ENCODE measurements at places on chromosomes 3 and 15.

DNA sequence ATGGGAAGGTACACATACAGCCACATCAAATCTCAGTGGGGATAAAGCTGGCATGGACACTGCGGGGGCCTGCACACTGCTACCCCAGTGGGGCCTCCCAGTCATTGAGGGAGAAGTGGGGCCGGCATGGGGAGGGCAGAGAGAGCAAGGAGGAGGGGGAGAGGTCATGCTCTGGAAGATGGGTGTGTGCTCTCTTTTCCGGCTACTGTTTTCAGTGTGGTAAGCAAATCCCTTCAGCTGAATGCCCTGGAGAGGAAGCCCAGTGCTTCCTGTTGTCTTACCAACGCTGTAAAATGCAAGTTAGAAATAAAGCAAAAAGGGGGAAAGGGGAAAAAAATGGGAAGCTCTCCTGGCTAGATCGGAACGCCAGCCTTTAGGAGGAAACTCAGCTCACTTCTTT is 30.8 kb downstream of the NRROS start:
- no peak for DNase-seq

- DNase-seq, result no peak
Observed at GRCh38 chr3:71854096-71854495, 69.1 kb upstream of the PROK2 start.

DNA sequence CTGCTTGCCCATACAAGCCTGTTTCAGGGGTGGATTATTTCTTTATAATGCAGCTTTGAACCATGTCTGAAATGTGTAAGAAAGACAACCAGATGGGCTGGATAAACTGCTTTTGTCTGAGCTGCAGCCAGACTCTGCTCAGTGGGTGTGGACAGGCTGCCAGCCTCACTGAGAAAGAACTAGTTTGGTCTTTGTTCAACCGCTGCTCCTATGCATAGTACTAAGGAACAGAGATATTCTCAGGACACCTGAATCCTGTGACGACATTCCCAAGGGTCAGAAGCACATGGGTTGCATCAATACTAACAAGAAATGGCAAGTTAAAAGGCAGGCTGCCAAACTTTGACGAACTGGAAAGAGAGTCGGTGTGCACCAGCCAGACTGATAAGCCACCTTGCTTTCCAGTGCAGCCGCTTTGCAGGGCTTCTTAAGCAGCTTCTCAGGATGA is 57.2 kb downstream of the PLD1 start:
- DNase-seq, result no peak

DNA sequence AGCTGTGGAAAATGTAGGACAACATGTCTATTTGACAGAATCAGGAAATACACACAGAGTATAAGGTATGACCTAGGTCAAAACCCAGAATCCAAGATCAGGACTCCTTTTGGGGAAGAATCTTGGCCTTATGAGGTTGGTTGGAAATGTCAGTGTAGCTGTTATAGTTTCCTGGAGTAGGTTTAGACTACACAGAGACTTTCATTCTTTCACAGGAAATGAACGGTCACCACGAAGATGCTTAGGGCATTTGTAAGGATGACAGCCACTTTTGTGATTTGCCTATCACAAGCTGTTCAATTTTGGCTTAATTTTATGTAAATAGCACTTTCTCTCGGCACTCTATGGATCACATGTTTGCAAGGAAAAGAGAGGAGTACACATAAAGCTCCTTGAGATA is 18.6 kb upstream of the ZBTB20 start:
- DNase-seq, result no peak

DNA sequence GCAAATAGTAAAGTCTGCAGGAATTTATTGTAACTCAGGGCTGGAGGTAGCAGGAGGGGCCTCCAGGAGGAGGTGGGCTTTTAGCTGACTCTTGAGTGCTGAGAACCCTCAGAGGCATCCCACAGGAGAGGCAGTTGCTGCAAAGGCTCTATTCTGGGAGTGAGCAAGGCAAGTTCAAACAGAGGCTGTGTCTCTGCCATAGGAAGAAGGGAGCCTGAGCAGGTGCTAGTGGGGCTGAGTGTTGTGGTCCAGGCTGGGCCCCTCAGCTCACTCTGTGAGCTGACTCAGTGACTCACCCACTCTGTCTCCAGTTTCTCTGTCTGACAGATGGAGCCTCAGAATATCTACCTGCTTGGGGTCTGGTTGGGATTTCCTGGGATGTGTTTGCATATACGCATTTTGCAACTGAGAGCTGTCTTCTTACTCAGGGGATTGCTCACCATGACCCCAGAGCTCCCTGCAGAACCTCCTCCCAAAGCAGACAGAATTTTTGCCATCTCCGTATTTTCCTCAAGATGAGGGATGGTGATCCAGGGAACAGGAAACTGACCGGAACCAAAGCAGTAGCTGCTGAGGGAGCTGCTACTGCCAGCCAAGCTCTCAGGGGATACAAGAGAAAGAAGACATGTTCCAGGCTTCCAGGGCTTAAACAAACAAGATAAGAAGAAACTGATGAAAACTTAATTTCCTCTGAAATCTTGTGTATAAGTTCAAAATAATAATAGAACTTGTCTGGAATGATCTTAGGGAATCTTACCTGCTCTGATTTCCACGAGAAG is 13.6 kb upstream of the NOX5 start:
- DNase-seq, result no peak

GRCh38 chr3:59885899-59886400 is 836.1 kb upstream of the CFAP20DC start:
- DNase-seq, result no peak

- DNase-seq, result no peak
Observed at GRCh38 chr3:142896201-142896755, 7.4 kb upstream of the PCOLCE2 start.

- no peak for DNase-seq
Observed at GRCh38 chr3:126371096-126371705, 14.0 kb upstream of the KLF15 start.

GRCh38 chr15:49876401-49877038 is 242.5 kb downstream of the ATP8B4 start:
- peak; percentile 10 for DNase-seq

DNA sequence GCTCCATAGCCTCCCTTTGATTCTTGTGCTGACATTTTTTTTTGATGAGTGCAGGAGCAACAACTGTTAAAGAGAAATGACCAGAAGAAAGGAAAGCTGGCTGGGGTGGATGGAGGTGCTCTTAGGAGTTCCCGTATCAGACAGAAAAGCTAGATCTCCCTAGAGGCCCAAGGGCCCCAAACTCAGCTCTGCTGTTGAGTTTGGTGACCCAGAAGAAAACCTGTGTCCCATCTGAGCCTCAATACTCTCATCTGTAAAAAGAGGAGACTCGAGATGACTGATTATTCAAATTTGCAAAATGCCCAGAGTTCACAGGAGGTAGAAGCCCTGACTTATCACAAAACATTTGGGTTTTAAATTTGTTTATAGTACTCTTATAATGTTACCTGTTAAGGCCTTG is 142.4 kb downstream of the TIGIT start:
- no peak for DNase-seq

- no peak for DNase-seq
Observed at GRCh38 chr3:52346623-52347530, 30.8 kb downstream of the DNAH1 start.

- DNase-seq, result no peak
Observed at GRCh38 chr15:66923438-66923881, 141.9 kb upstream of the SMAD3 start.

- DNase-seq, result no peak
Observed at GRCh38 chr3:85474241-85474640, 515.5 kb downstream of the CADM2 start.

GRCh38 chr15:29550834-29551465 is 271.3 kb downstream of the TJP1 start:
- no peak for DNase-seq

DNA sequence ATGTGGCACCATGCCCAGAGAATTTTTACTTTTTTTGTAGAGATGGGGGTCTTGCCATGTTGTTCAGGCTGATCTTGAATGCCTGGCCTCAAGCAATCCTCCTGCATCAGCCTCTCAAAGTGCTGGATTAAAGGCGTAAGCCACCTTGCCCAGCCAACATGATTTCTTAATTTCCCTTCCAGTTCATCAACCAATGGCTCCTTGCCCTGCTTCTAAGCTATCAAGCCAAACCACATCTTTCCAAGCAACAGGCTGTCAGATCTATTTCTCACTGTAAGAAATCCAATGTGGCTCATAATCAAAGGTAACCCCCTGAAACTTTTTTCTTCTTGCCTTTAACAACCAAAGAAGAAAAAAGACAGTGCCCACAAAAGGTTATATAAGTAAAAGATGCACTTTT is 204.2 kb upstream of the ICE2 start:
- DNase-seq, result no peak

GRCh38 chr3:195570912-195571311 is 12.8 kb downstream of the APOD start:
- no peak for DNase-seq

GRCh38 chr3:137946356-137946973 is 63.5 kb upstream of the CLDN18 start:
- peak; percentile 85 for DNase-seq

DNA sequence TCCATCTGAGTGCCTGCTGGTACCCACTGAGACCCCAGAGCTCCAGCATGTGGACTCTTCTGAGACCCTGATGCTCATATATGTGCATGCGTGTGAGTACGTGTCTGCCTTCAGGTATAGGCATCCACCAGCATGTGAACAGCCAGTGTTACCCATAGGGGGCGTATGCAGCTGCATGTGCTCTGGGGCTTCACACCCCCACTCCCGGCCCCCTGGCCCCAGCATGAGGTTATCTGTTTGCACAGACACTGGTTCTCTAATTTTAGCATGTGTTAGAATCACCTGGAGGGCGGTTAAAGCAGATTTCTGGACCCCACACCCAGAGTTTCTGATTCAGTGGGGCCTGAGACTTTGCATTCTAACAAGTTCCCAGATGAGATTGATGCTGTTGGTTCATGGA is 824 bp upstream of the CILP start:
- no peak for DNase-seq

DNA sequence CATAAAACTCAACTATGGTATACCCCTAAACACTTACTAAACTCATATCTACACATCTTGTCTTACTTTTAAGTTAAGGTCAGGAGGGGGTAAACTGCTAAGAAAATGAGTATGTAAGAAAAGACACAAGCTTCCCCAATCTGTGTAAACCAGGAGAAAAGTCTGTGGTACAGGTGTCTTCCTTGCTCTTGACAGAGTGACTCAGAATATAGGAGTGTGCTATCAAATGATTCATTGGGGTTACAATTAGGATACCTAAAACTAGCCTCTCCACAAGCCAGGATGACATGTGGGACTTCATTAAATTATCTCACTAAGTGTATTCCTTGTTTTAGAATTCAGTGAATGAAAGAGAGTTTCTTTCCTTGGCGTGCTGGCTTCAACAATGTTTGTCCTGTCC is 274.8 kb downstream of the BBX start:
- DNase-seq, result no peak

- no peak for DNase-seq
Observed at GRCh38 chr15:100645671-100646070, 43.3 kb downstream of the ASB7 start.

- no peak for DNase-seq
Observed at GRCh38 chr3:48548126-48548525, 8.5 kb downstream of the PFKFB4 start.

DNA sequence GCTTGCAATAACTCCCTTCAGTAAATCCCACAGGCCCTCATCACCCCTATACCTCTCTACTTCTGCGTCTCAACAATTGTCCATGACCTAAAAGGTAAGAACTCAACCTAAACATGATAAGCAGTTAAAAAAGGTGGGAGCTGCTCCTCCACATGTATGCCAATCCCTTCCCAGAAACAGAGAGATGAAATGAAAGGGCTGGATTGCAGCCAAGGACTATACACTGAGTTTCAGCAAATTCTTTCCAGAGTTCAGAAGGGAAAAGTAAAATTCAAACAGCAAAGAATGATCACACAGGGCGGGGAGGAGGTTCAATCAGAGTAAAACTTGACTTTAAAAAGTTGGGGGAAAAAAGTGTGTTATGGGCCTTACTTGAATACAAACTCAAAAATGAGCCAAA is 27.5 kb downstream of the PLOD2 start:
- DNase-seq, result no peak

DNA sequence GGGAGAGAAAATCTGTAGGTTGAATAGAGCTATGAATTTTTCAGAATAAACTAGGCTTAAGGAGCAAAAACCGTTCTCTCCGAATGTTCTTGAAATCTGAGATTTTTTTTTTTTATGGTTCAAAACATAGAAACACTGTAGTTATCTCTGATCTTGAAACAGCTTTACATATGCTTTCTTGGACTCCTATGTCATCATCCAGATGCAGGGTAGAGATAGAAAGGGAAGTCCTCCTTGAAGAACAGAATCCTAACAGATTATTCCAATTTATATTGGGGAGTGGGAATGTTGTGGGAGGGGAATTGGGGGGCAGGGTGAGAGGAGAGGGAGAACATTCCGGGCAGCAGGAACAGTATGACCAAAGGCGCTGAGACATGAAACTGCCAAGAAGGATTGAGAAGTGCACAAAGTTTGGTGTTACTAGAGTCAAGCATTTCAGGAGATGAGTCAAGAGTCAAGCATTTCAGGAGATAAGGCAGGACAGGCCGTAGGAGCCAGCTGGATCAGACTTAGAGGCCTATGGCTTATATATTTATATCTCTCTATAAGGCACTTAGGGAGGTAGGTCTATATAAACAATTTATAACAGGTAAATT is 21.9 kb upstream of the ST3GAL6 start:
- DNase-seq, result no peak

DNA sequence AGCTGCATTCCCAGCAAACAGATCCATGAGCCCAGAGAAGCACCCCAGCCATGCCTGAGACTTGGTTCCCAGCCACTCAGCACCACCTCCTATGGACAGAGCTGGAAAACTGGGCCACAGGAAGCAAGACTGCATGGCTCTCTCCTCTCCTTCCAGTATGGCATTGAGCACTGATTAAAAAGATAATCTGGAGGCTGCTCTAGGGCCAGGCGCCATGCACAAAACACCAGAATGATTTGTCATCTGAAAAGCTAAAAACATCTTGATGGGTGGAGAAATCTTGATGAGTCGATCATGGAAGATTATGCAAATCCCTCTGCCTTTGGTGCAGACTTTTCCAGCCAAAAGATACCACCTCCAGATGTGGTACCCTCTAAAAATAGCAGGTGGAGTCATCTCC is 62.7 kb upstream of the MRPS22 start:
- DNase-seq, result no peak

DNA sequence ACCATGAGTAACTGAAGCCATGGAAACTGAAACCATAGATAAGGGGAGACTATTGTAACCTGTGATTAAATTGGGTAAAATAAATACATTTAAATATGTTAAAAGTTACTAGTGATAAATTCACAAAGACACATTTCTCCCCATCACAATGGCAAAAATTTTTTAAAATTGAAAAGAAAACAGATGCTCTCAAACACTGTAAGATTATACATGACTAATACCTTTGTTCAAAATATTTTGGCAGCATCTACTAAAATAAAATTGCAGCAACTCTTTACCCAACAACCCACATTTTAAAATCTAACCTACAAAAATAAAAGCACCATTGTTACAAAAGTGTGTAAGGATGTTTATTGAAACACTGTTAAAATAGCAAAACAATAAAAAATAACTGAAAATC is 93.3 kb downstream of the CLASP2 start:
- DNase-seq, result no peak

DNA sequence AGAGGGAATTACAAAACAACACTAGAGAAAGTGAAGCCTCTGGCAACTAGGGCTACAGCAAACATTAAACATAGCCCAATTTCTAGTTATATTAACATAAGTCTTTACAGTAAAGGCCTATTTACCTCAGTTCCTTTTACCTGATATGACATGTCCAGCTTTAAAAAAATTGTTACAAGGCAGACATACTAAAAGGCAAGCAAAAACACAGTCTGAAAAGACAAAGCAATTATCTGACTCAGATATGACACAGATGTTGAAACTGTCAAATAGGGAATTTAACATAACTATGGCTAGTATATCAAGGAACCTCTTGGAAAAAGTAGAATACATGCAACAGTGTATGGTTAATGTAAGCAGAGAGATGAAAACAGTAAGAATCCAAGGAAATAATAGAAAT is 238.6 kb downstream of the RAP2B start:
- no peak for DNase-seq
